Activated naive CD8-positive, alpha-beta T cell treated with anti-CD3 and anti-CD28 coated beads, Interleukin-2, amount 10 ng/mL, durations not matched to agents 7 days and 5 days (primary cell): ENCODE measurements at places on chromosomes 11 and 22. TPM values are rescaled to one million over a fixed set of nuclear protein-coding genes. Genes with fewer than 3 reads are reported as not detected.
A peak's percentile ranks its signal among the peaks of the same experiment; 100 is the strongest.

- DNase-seq = no peak
- no peak overlapping the region for H3K27ac ChIP-seq
- peaks cover 16% of the 10 kb centered on the region for H3K27me3 ChIP-seq
Measured at GRCh38 chr22:37797874-37798500, 9.7 kb upstream of the GCAT start.

TEX12 gene
- not detected for total RNA-seq

- H3K27me3 ChIP-seq = peaks cover 19% of the 10 kb centered on the region
- DNase-seq = no peak
- H3K36me3 ChIP-seq = peaks cover 21% of the 10 kb centered on the region
- peaks cover 18% of the 10 kb centered on the region for H3K4me1 ChIP-seq
- no peak overlapping the region for H3K27ac ChIP-seq
- no peak overlapping the region for H3K4me3 ChIP-seq
Measured at GRCh38 chr11:118604566-118604965, 2.8 kb upstream of the PHLDB1 start.

DNA sequence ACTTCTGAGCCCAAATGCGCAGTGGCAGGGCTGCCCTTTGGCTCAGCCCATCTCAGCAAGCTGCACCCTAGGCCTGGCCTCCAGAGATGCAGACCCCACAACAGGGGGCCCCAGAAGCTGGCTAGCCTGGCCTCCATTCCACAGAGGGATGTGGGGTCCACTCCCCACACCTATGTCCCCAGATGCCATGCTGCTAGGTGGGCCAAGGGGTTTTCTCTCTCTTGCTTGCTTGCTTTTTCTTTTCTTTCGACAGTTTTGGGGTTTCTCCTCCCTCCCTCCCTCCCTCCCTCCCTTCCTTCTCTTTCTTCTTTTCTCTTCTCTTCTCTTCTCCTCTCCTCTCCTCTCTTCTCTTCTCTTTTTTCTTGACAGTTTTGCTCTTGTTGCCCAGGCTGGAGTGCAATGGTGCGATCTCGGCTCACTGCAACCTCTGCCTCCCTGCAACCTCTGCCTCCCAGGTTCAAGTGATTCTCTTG lies 9.6 kb downstream of the SCARF2 start:
- no peak for DNase-seq
- peaks cover 55% of the 10 kb centered on the region for H3K27me3 ChIP-seq
- no peak overlapping the region for H3K4me3 ChIP-seq
- no peak overlapping the region for H3K27ac ChIP-seq

SPATA19 gene
- total RNA-seq = not detected

DNA sequence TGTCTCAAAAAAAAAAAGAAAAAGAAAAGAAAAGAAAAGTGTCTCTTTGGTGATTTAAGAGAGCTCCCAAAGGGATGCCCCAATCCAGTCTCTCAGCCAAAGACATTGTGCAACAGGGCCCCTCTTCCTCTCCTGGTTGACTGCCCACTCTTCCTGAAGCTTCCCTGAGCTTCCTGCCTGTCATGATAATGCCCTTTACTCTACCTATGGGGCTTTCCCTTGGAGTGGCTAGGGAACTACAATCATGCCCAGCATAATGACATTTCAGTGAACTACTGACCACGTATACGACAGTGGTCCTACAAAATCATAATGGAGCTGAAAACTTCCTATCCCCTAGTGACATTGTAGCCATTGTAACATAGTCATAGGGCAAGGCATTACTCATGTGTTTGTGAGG lies 118.0 kb downstream of the RASSF10 start:
- H3K27me3 ChIP-seq = peaks cover 27% of the 10 kb centered on the region
- no peaks in the 10 kb centered on the region for H3K4me1 ChIP-seq
- DNase-seq = no peak
- no peak overlapping the region for H3K27ac ChIP-seq

DNA sequence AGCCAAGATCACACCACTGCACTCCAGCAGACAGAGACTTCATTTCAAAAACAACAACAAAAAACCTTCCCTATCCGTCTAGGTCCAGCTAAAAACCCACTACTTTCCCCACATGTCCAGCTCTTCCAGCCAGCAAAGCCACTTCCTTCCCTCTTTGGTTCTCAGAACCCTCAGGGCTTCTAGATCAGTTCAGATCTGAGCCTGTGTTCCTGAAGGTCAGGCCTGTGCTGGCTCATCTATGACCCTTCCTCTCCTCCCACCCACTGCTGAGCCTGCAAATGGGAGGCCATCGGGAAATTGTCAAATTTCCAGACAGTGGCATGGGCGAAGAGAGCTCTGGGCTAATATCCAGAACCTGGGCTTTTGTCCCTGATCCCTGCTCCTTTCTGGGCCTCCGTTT lies 37.8 kb downstream of the SLCO2B1 start:
- no peak overlapping the region for H3K27ac ChIP-seq
- no peaks in the 10 kb centered on the region for H3K36me3 ChIP-seq
- H3K4me1 ChIP-seq = peaks cover 7% of the 10 kb centered on the region
- peaks cover 35% of the 10 kb centered on the region for H3K27me3 ChIP-seq

C22orf31 gene
- total RNA-seq = not detected

DNA sequence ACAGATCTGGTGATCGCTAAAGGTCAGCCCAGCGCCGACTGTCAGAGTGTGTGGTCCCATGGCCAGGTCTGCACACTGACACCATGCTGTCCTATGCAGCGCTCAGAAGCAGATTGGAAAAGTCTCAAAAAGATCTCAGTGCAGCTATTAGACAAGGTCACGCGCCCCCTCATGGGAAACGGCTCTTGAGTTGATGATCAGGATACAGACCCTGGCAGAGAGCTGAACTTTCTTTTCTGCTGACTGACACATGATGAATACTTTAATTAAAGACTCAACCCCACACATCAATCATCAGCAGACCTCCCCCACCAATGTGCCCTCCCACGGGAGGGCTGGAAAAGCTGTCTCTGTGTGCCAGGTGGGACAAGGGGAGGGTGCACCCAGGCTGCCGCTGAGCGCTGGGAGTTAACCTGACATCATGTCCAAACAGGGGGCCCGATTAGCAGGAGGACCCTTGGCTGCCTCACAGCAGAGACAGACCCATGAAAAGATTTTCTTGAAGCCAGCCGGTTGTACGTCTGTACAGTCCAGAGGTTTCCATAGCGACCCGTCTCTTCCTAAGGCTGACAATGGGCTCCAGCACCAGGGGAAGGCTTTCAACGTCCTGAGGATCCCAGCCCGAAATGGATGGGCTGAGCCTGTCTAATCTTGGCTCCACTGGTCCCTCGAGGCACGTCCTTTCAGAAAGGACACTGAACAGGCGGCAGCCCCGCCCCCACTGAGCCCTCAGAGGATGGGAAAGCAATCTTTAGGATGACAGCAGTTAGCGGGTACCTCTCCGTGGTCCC lies 26.9 kb downstream of the RASD2 start:
- no peak overlapping the region for H3K4me3 ChIP-seq
- DNase-seq = no peak
- H3K4me1 ChIP-seq = no peaks in the 10 kb centered on the region
- peaks cover 5% of the 10 kb centered on the region for H3K27me3 ChIP-seq
- no peak overlapping the region for H3K27ac ChIP-seq

DNA sequence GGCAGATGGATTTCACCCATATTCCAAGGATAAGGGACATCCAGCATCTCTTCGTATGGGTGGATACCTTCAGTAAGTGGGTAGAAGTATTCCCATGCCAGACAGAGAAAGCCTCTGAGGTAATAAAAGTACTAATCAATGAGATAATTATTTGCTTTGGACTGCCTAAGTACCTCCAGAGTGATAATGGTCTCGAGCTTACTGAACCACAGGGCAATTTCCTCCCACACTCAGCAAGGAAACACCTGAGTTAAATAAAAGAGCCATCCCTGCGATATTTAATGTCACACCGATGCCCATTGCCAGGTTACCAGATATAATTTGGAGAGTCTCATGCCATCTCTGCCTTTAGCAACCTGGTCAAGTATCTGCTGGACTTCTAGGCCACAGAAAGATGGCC lies 70.6 kb upstream of the MPEG1 start:
- no peak overlapping the region for H3K27ac ChIP-seq
- H3K36me3 ChIP-seq = no peaks in the 10 kb centered on the region
- DNase-seq = no peak

DNA sequence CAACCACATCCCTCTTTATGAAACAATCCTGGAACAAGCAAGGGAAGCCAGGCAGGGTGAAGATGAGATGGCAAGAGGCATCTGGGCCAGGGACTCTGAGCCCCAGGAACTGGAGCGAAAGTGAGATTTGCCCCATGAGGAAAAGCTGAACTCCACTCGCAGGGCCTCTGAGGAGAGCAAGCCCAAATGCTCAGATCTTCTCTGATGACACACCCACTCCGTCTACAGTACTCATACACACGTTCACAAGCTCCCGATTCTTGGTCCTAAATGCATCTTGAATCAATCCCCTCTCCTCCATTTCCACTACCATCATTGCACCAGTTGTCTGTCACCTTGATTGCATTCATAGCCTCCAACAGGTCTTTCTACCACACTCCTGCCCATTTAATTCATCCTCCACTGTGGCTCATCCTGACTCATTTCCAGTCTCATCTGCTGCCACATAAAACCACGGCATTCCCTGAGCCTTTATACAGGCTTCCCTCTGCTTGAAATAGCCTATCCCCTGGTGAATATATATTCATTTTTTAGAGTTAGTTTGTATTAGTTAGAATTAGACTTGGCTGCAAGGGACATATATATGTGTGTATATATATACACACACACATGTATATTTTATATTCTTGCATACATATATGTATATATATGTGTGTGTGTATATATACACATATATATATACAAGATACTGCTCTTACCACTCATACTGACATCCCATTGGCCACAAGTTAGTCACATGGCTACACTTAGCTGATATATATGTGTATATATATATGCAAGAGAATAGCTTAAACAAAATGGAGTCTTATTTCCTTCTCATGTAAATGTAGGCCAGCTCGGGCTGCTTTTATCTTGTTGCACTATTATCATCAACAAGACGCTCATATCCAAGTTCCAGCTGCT lies 1.4 kb upstream of the APOA5 start:
- H3K4me1 ChIP-seq = peaks cover 11% of the 10 kb centered on the region
- H3K36me3 ChIP-seq = no peaks in the 10 kb centered on the region
- no peak for DNase-seq
- H3K4me3 ChIP-seq = no peak overlapping the region

DNA sequence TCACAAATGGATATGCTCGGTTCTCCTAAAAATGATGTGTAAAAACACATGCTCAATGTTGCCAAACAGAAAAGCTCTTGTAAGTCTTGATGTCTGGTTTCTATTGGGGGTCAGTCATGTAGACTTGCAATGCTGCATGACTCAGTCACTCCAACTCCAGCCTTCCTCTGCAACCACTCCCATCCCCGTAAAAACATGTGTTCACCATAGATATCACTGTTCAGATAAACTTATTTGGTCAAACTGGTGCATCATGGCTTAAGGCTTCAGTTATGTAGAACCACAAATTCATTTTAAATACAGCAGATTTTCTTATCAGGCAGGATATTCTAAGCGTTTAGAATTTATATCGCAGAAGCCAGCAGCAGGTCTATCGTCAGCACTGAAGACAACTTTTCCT lies 298.4 kb upstream of the LUZP2 start:
- H3K4me1 ChIP-seq = no peaks in the 10 kb centered on the region
- no peaks in the 10 kb centered on the region for H3K27me3 ChIP-seq
- DNase-seq = no peak
- no peak overlapping the region for H3K27ac ChIP-seq
- no peaks in the 10 kb centered on the region for H3K36me3 ChIP-seq
- no peak overlapping the region for H3K4me3 ChIP-seq

GLB1L3 gene
- total RNA-seq = 5.2 TPM

GRCh38 chr11:12456651-12457579 lies 79.5 kb downstream of the PARVA start:
- H3K4me3 ChIP-seq = no peak overlapping the region
- DNase-seq = no peak
- H3K27me3 ChIP-seq = no peaks in the 10 kb centered on the region
- H3K27ac ChIP-seq = no peak overlapping the region
- H3K4me1 ChIP-seq = no peaks in the 10 kb centered on the region

GRCh38 chr11:12118949-12119348 lies 8.6 kb downstream of the MICAL2 start:
- no peak for DNase-seq
- peaks cover 2% of the 10 kb centered on the region for H3K27me3 ChIP-seq
- no peak overlapping the region for H3K4me3 ChIP-seq
- peaks cover 3% of the 10 kb centered on the region for H3K36me3 ChIP-seq
- peaks cover 26% of the 10 kb centered on the region for H3K4me1 ChIP-seq

DNA sequence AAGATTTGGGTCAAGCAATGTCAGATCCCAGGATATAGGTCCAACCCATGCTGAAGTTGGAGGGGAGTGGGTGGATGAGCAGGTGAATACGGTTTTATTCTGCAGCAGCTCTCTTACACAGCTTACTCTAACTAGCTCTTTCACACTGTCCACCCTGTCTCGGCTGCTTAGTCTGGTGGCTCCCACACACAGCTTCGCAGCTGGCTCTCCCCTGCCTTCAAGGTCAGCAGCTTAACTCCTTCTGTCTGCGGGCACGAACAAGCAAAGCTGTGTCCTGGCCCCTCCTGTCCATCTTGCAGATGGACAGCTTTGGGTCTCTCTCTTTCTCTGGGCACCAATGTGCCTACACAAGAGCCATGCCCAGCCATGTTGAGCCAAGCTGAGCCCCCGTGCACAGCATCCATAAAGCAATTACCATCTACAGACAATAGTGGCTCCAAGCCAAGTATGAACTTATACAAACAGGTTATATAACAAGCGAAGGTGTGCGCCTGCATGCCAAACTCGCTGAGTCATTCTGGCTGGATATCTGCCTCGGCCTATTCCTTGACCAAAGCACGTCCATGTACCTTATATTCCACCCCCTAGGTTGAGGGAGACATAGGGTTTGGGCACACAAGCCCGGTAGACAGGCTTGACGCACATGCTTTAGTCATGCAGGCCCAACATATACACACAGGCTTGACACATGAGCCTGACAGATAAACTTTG lies 1307.8 kb upstream of the RAG2 start:
- no peak overlapping the region for H3K4me3 ChIP-seq
- DNase-seq = no peak
- no peak overlapping the region for H3K27ac ChIP-seq
- H3K36me3 ChIP-seq = no peaks in the 10 kb centered on the region
- H3K4me1 ChIP-seq = no peaks in the 10 kb centered on the region

LRRC55 gene
- total RNA-seq = not detected

GRCh38 chr22:37222440-37222971 lies 10.2 kb upstream of the SSTR3 start:
- peaks cover 54% of the 10 kb centered on the region for H3K36me3 ChIP-seq
- peaks cover 78% of the 10 kb centered on the region for H3K4me1 ChIP-seq
- H3K4me3 ChIP-seq = peak overlapping the region; percentile 92
- peak overlapping the region; percentile 93 for H3K27ac ChIP-seq
- DNase-seq = peak; percentile 62
- no peaks in the 10 kb centered on the region for H3K27me3 ChIP-seq
